ENCODE measurements at places on chromosomes 3 and 15. TPM values are rescaled to one million over a fixed set of nuclear protein-coding genes. Genes with fewer than 3 reads are reported as not detected.

The NEK10 gene
- polyA plus RNA-seq: 0.55 TPM

The CPB1 gene
- polyA plus RNA-seq: not detected

The DHX36 gene
- 107 TPM for polyA plus RNA-seq

The TPRG1 gene
- 0.74 TPM for polyA plus RNA-seq

The SGO1 gene
- 95.0 TPM for polyA plus RNA-seq

The CHRD gene
- polyA plus RNA-seq: 0.23 TPM

All from GM23338 (cell line).